ENCODE measurements at places on chromosomes 7 and 10. TPM values are rescaled to one million over a fixed set of nuclear protein-coding genes. Genes with fewer than 3 reads are reported as not detected.
A peak's percentile ranks its signal among the peaks of the same experiment; 100 is the strongest.

DNA sequence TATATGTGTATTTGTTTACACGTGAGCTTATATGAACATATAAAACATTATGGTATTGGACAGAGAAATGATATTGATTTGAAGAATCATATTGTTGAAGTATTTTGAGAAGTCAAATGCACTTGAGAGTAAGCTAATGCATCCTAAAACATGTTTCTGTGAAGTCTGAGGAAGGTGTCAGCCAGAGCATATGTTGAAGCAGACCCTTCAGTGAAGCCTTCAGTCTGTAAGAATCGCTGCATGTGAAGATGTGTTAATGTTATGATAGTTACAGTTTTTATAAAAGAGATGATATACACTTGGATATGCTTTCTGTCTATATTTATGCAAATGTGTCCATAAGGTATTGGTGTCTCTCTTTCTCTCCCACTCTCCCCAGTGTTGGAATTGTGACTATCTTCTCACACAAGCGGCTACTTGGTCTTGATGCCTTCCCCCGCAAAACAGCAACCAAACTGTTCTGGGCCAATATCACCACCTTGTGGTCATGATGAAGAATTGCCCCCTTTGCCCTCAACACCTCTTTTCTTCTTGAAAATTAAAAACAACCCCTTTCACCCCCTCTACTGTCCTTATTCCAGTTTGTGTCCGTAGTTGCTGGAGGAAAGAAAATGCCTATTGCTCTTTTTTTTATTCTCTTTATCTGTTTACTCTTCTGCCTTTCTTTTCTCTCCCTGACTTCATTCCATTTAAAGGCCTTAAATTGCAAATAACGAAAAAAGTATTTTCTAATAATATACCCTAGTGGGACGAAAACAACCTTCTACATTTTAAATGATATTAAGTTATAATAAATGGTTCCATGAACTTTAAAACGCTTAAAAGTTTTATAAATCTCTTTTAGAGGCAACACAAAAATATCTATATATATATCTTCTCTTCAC is 64.9 kb downstream of the IKZF1 start:
- no peak for DNase-seq

Gene KLF14
- 0.81 TPM for polyA plus RNA-seq

Gene ZCCHC24
- 84.0 TPM for polyA plus RNA-seq

GRCh38 chr10:118742782-118743181 is 12.0 kb downstream of the CACUL1 start:
- DNase-seq = no peak

Gene FKBP6
- polyA plus RNA-seq = not detected

Gene IDI2
- polyA plus RNA-seq = not detected

Gene PROSER2
- polyA plus RNA-seq = 3.5 TPM

GRCh38 chr7:81140252-81140651 is 221.4 kb upstream of the SEMA3C start:
- DNase-seq = peak; percentile 86

Gene C10orf67
- polyA plus RNA-seq = 0.13 TPM

- no peak for DNase-seq
These were observed 41.8 kb downstream of the CLRN3 start for GRCh38 chr10:127850944-127851343.

GRCh38 chr7:13278020-13278419 is 590.6 kb downstream of the ARL4A start:
- DNase-seq = no peak

DNA sequence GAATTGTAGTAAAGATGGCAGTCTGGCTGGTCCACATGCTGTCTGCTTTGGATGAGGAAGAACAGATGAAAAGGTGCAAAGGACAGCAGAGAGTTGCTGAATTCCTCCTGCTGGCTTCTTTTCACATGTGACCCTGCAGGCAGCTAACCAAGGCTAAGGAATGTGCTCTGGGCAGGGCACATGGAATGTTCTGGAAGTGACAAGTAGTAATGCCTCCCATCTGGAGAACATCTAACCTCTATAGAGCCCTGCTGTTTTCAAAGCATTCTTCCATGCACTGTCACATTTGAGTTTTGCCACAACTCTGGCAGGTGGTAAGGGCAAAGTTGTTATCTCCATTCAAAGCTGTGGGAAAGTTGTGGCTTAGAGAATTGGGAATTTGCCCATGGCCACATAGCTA is 208.8 kb downstream of the STK31 start:
- peak; percentile 13 for DNase-seq

- no peak for DNase-seq
These were observed 19.5 kb upstream of the HERPUD2 start for GRCh38 chr7:35714407-35714806.

Gene GBX1
- polyA plus RNA-seq = not detected

Gene CYP2C19
- not detected for polyA plus RNA-seq

GRCh38 chr7:153190452-153190851 is 430.9 kb downstream of the ACTR3B start:
- DNase-seq = no peak

- peak; percentile 29 for DNase-seq
These were observed 99.0 kb upstream of the FZD1 start for GRCh38 chr7:91165006-91165845.

GRCh38 chr7:91045606-91046005 is 218.6 kb upstream of the FZD1 start:
- DNase-seq = no peak

Gene SLC18A2
- 0.26 TPM for polyA plus RNA-seq

Gene ECHS1
- polyA plus RNA-seq = 133 TPM

Gene SPDYE1
- 0.76 TPM for polyA plus RNA-seq

DNA sequence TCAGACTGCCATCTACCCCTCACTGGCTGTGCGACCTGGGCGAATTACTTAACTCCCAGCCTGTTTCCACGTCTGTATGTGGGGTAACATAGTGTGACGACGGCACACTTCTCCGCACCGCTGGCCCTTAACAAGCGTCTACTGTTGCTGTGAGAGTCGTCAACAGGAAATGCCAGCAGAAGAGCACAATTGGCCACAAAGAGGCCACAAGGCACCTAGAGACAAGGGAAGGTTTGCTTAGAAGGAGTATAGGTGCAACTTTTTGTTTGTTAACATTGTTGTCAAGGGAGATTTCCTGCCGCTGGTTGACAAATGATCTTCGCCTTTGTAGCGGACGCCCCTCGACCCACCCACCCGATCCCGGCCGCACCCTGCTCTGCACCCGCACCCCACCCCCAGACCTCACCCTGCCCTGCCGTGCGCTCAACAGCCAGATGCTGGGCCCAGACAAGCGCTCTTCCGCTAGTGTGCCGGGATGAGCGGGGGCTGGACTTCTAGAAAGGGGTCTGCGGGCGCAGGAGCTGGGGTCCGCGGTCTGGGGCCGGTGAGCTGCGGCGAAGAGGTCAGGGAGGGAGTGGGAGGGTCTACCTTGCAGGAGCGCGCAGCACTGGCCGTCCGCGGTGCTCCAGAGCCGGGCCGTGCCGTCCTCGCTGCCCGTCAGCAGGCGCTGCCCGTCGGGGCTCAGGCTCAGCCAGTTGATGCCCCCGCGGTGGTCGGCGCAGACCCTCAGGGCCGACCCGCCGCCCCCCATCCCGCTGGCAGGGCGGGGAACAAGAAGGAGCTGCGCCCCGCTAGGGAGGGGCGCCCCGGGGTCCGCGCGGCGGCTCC is 785 bp downstream of the WDR86 start:
- DNase-seq = no peak

DNA sequence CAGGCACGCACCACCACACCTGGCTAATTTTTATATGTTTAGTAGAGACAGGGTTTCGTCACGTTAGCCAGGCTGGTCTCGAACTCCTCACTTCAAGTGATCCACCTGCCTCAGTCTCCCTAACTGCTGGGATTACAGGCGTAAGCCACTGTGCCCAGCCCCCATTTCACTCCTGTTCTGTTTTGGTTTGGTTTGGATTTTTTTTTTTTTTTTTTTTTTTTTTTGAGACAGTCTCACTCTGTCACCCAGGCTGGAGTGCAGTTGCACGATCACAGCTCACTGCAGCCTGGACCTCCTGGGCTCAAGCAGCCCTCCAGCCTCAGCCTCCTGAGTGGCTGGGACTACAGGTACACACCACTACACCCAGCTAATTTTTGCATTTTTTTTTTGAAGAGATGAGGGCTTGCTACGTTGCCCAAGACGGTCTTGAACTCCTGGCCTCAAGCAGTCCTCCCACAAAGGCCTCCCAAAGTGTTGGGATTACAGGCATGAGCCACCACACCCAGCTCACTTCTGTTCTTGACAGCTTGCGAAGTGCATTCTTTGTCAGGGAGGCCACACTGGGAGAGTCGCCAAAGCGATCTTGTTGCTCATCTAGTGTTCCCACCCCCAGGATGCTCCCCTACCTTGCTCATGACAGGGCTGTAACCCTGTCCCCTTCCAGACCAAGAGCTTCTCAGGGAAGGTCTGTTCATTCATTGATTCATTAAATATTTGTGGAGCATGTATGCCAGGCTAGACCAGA is 229.1 kb downstream of the CUX1 start:
- DNase-seq = no peak

GRCh38 chr7:3215624-3216585 is 85.1 kb upstream of the SDK1 start:
- no peak for DNase-seq

GRCh38 chr10:35794703-35795102 is 152.6 kb upstream of the FZD8 start:
- no peak for DNase-seq

GRCh38 chr10:130074639-130075038 is 36.0 kb downstream of the C10orf143 start:
- no peak for DNase-seq

DNA sequence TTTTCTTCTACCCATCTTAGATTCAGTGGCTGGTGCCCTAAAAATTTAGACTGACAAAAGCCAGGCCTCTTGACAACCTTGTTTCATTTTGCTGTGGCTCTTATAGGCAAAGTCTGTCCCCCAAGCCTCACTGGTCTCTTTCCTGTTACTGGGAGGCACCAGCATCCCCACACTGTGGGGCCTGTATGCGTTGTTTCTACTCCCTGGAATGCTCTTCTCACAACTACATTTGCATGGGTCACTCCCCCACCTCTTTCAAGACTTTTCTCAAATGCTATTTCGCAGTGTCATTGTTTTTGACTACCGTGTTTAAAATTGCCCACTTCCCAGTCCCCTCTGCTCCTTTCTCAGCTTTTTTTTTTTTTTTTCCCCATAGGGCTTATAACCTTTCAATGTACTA is 108.7 kb upstream of the DGKB start:
- no peak for DNase-seq
